Body of pancreas (tissue), 4 donors: ENCODE measurements at places on chromosomes 4 and X.

GRCh38 chr4:26576231-26576739 is 7.6 kb upstream of the TBC1D19 start:
- no peak for DNase-seq

DNA sequence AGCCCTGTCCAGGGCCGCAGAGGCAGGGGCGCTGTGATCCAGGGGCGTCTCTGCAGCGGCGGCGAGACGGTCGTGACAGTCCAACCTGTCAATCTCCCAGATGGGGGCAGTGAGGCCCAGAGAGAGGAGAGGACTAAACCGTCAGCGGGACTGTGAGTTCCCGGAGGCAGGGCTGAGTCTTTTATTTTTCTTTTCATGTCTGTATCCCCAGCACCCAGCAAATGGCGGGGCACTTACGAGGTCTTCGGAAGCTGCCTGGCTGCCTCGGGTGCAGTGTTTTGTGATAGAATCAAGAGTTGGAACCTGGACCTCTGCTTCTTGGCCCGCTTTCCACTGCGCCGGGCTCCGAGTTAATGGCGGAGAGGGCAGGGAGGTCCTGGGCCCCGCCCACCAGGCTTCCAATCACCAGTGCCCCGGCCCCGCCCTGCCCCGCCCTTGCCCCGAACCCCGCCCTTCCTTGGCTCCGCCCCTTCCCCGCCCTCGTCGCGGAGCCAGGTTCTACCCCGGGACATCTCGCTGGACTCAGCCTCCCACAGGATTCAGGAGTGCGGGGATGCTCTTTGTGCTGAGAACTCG is 35.3 kb upstream of the GRPEL1 start:
- DNase-seq, result peak; percentile 94

DNA sequence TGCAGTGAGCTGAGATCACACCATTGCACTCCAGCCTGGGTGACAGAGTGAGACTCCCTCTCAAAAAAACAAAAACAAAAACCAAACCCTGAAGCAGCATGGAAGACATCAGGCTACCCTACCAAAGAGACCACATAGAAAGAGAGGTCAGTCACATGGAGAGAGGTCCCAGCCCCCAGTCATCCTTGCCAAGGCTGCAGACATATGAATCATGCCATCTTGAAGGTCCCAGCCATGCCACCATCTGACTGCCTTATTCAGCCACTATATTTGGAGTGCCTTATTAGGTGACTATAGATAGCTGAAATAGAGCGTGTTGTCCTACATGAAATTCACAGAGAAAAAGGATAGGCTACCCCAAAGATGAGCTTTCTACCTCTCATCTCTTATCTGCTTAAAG is 48.2 kb downstream of the SPINK2 start:
- no peak for DNase-seq

DNA sequence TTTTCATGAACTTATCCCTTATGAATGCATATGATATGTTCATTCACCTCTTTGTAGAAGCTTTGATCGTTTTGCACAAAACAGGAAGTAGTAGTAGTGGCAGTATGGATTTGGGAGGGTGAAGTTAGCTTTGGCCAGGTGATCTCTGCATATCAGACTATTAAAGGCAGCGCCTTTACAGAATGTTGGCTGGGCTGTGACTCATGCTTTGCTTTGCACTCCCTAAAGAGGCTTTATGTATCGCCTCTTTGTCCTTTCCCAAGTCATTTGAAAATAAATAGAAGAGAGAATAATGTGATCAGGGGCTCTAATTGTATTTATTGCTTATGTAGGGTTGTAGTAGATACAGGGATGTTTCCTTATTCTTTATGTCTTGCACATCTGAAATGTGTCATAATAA is 50.4 kb downstream of the SHROOM3 start:
- peak; percentile 36 for DNase-seq

DNA sequence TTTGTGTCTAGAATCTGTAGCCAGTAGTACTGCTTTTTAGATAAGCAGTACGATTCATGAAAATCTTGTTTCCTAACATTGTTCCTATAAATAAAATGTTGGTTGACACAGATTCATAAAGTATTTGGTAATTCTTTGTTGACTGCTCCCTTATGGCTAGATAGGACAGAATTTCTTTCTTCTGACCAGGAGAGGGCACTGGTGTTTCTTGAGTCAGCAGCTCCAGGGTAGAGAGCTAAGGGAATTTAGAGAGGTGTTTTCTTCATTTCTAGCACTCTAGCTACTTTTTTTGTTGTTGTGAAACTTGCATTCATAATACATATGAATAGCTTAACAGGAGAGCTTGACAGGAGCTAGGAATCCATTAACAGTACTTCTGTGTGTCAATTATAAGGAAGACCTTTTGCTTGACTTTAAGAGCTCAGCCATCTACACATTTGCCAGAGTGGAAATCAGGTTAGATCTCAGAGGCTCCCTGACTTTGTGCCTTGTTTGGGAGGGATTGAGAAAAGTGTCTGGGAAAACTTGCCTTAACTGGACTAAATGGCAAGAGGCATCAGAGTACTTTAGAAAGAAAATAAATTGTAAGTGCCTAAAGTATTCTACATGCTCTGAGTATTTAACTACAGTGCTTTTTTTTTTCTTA is 756.1 kb downstream of the SH3BGRL start:
- DNase-seq, result no peak

- peak; percentile 68 for DNase-seq
Measured at GRCh38 chr4:185567381-185568376, 32.4 kb upstream of the PDLIM3 start.

GRCh38 chrX:1659664-1660461 is 45.0 kb downstream of the ASMT start:
- DNase-seq, result no peak

- no peak for DNase-seq
Measured at GRCh38 chr4:183345261-183345660, 23.0 kb upstream of the CLDN24 start.

DNA sequence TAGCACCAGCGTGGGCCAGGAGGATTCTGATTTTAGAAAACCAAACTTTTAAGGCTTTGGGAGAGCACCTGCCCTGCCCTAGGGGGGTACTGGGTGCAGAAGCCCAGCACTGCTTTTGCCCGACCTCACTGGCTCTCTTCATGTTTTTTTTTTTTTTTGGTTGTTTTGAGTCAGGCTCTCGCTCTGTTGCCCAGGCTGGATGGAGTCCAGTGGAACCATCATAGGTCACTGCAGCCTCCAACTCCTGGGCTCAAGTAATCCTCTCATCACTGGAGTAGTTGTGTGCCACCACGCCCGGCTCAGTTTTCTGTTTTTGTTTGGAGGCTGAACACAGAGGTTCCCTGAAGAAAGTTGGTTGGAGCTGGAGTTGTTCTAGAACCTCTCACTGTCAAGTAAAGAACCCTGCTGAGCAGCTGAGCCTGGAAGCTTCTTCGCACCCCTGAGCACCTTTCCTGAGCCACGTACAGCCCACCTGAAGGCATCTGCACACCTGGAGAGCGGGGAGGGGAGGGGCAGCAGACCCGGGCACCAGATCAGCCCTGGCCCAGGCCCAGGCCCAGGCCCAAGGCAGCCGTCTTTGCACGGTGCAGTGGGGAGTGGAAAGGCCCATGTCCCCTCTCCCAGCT is 49.5 kb downstream of the SHROOM2 start:
- no peak for DNase-seq

GRCh38 chr4:87141428-87141827 is 79.0 kb downstream of the KLHL8 start:
- DNase-seq, result no peak

DNA sequence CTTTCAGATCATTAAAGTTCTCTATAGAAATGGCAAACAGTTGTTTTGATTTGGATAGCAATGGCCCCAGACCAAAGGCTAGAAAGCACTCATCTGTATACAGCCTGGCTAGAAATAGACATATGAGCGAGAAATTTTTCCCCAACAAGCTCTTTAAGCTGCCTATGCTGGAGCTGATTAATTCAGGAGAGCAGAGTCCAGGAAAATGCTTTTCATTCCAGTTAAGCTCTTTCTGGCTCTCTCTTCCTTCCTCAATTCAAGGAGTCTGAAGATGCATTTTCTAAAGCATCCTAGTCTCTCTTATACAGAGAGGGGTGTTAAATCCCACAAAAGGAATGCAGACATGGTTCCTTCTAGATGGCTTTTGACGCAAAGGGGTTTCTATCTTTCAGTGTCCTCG is 141.7 kb upstream of the RAI2 start:
- DNase-seq, result no peak

DNA sequence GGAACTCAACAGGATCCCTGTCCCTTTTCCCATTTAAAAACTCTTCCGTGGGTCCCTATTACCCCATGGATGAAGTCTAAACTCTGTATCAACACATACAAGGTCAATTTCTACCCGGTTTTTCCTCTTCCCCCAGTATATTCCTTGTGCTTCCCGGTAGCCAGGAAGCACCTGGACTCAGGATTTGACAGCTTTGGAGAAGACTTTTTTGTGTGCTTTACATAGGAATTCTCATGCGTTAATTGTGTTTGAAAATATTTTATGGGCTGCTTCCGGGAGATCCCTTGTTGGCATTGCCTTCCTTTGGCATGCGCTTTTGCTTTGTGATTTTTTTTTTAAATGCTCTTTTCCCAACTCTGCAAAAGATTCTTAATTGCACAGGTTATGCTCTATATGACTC is 7.2 kb downstream of the SMS start:
- no peak for DNase-seq

DNA sequence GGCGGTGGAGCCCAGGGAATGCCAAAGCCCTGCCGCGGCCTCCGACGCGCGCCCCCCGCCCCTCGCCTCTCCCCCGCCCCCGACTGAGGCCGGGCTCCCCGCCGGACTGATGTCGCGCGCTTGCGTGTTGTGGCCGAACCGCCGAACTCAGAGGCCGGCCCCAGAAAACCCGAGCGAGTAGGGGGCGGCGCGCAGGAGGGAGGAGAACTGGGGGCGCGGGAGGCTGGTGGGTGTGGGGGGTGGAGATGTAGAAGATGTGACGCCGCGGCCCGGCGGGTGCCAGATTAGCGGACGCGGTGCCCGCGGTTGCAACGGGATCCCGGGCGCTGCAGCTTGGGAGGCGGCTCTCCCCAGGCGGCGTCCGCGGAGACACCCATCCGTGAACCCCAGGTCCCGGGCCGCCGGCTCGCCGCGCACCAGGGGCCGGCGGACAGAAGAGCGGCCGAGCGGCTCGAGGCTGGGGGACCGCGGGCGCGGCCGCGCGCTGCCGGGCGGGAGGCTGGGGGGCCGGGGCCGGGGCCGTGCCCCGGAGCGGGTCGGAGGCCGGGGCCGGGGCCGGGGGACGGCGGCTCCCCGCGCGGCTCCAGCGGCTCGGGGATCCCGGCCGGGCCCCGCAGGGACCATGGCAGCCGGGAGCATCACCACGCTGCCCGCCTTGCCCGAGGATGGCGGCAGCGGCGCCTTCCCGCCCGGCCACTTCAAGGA is at the start of gene FGF2:
Gene FGF2 (plus strand): TSS at position 279 of the 705 bp plus-strand sequence. CDS start 344 bp downstream, at position 623.
- DNase-seq, result peak; percentile 19

DNA sequence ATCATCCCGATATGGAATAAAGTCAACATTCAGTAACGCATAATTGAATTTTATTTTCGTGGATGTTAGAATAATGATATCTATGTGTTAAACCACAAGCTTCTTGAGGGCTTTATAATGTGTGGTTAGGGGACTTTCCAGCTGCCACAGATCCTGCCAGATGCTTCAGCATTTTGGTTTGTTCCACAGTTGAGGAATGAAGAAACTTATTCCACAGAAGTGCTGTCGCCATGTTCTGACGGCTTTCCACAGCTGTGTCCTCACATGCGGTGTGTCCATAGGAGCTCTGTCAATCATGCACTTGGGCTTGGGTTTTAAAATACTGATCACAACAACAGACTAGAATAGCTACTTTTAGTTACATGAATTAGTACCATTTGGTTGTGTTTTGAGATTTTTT is 411.9 kb downstream of the TRIML1 start:
- DNase-seq, result no peak

- no peak for DNase-seq
Measured at GRCh38 chr4:58561170-58561569, 1451.0 kb upstream of the IGFBP7 start.

DNA sequence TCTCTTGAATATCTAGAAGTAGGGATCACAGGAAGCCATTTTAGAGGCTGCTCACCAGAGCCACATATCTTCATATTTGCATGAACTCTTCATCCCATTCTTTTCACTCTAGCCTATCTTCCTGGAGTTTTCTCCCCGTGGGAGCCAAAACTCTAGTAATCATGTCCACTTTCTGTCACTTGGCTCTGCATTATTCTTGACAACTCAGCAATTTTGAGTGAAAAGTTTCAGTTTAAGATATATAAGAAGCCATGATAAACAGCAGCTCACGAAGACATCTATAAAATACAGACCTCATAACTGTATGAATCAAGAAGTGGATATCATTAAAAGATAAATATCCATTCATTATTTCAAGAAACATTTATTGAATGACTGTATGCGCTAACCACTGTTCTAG is 79.1 kb upstream of the NR0B1 start:
- DNase-seq, result no peak
